ENCODE measurements at places on chromosomes 7 and 10.

- no peak for DNase-seq
These were observed 51.4 kb downstream of the CHRM2 start for GRCh38 chr7:136919820-136920219.

DNA sequence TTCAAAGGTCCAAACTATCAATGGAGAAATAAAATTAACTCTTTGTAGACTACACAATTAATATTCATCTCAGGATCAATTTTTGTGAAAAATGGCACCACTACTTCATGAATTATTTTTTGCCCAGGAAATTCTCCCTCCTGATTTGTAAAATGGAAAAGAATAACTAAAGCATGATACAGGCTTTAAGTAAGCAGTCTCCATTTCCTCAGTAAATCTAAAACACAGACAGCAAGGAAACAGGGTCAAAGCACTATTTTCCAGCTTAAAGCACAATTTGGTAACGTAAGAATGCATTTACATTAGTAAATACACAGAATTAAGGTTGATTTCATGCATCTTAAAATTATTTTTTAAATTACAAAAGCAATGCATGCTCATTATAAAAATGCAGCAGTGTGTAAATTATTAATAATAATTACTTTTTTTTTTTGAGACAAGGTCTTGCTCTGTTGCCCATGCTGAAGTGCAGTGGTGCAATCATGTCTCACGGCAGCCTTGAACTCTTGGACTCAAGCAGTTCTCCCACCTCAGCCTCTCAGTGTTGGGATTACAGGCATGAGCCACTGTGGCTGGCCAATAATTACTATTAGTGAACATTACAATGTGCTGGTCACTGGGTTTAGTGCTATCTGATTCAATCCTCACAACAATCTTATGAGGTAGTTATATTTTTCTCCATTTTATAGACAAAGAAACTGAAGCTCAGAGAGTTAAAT, 26.1 kb upstream of the VCL start:
- no peak for DNase-seq

GRCh38 chr10:128804411-128804810, 662.6 kb upstream of the MGMT start:
- DNase-seq = no peak

DNA sequence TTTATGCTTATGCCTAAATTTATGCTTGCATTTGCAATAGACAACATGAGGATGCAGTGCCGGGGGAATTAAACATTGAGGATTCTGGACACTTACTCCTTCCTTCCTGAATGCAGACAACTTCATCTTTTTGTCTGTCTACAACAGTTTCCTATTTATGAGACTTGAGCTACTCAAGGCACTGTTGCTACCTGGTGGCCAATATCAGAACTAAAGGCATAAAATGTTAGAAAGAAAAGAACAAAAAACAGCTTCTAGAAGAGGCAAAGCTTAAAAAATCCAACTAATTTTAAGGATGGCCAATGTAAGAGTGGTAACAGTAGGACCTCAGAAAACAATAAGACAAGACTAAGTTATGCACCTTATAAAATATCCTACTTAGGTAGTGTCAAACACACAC, 144.5 kb upstream of the PTN start:
- DNase-seq = no peak

GRCh38 chr10:104445359-104445758, 91.7 kb downstream of the CFAP58 start:
- DNase-seq = peak; percentile 62

- DNase-seq = no peak
These were observed 47.8 kb downstream of the CXCL12 start for GRCh38 chr10:44337081-44337480.

- DNase-seq = peak; percentile 93
These were observed 295.4 kb downstream of the PRPF18 start for GRCh38 chr10:13882119-13882711.

DNA sequence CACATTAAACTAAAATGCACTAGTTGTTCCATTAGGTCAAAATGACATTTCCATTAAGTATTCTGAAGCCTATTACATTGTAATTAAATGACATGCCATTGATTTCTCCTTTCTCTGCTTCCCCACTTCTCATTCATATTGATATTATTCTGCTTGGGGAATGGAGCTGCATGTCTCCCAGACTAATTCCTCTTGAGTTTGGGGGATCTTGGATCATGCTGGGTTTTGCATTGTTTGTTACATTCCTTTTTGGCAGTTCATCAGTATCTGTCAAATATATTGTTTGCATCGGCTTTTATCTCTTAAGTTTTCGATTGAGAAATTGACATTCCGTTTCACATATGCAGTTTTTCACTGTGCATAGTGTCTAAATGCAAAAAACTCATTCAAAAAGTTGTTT, 65.1 kb upstream of the CYP26C1 start:
- DNase-seq = no peak

DNA sequence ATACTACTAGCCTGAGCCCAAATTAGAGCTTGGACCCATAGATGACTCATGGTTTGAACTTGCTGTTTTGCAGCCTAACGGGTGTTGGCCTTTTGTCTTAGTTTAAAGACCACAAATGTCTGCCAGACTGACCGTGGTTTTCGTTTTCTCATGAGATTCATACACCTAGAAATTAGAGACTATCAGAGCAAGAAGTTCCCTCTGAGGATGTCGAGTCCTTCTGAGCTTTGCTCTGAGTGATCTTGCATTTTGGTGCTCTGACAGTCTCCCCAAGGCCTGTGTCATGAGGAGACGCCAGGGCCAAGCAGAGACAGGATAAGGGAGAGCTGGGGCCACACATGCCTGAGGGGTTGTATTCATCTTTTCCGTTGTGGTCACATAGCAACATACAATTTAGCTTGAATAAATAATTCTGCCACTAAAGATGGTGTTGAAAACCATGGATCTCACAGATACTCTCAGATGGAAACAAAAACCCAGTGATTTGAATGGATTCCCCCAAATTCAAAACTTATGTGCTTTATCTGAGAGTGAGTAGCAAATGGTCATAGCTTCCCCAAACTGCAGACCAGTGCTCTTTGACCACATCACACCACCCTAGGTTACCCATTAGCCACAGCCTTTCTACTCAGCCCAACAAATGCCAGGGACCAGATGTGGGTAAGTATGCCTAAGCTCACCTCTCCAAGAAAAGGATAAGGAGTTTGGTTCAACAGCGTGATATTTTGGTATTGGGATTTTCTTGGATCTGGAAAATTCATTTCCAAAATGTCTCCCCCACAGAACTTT, 762.0 kb upstream of the IGFBP3 start:
- no peak for DNase-seq

DNA sequence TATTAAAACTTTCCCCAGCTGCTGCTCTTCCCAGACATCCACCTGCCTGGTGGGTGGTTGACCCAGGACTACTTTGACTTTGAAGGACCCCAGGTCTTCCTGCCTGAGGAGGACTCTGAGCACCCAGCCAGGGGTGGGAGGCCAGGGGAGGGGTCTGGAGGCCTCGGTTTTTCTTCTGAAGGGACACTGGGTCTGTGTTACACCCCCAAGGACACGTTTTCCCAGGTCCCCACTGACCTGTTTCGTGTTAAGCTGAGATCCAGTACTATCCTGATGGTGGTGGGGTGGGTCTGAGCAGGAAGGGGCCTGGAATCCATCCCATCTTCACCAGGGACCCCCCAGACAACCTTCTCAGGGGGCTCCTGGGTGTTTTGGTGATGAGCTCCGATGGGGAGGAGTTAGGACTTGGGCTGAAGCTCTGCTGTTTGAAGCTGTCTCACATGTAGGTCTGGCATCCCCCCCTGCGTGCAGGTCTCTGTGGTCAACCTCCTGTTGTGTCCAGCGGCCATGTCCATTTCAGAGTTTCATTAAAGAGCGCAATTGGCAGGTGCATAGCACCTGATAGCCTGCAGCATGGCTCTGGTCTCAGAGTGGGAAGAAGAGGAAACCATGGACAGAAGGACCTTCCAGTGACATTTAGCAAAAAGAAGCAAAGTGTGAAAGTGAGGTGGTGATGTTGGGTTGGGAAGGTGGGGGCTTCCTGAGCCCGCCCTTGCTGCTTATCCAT, 3.5 kb downstream of the JAKMIP3 start:
- no peak for DNase-seq

GRCh38 chr7:1197997-1198625, 34.6 kb upstream of the UNCX start:
- DNase-seq = peak; percentile 36

DNA sequence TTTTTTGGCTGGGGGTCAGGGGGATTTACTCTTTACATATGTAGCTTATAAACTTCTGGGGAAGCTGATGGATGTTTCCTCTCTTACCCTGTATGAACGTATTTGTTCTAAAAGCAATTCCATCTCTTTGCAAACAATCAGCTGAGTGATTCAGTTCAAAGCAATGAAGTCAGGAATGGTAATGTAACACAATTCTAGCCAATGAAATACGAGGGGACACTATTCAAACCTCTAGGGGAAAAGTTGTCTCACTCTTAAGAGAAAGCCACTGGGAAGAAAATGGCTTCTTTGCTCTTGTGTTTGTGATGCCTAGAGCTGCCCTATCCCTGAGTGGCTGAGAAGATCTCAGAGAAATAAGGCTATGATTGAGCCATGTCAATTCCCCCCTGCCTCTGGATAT, 134.8 kb upstream of the SEMA3C start:
- no peak for DNase-seq

- DNase-seq = no peak
These were observed 1214.9 kb downstream of the XPNPEP1 start for GRCh38 chr10:108708363-108708762.

DNA sequence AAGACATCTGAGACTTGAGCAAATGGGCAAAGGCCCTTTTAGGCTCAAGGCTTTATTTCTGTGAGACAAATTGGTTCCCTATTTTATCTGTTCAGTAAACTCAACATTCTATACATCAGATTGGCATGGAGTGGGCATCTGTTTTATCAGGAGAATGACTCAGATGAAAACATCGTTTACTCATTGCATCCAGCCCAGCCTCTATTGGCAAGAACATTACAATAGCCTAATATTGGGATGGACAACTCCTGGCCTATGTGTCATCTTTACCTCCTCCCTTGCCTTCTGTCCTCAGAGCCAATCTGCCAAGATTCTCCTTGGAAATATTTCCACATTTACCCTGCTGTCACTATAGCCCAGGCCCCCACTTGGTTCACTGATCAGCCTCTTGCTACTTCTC, 5.5 kb upstream of the BLNK start:
- DNase-seq = no peak

- DNase-seq = no peak
These were observed 13.7 kb downstream of the THSD7A start for GRCh38 chr7:11818281-11818680.

DNA sequence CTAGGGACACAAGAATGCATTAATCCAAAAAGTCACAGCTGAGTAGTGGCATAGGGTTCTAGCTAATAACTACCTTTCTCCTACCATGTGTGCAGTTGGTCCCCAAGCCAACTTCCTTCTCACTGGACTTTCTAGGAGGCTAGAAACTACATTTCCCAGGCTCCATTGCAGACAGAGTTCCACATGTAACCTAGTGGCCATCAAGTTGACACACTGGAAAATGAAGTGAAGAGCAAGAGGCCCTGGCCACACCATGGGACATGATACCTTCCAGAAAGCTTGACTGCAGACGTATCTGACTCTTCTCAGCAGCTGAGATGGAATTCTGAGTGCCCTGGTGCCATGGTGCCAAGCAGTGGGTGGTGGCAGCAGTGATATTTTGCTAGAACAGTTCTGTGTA, 49.8 kb upstream of the TMEM273 start:
- no peak for DNase-seq

DNA sequence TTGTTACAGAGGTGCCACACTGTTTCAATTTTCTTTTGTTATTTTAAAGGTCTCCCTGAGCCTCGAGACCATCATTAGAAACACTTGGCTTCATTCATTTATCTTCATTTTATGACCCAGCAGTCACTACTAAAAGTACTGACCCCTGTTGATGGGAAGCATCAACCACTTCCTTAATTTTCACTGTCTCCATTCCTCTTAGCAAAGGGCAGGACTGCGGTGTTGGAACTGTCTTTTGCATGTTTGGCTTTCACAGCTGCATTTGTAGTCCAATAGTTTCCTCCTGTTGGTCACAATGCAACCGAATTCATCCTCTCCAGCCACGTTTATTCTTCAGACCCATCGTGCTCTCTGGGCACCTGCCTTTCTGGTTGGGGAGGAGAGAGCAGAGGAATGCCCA, 46.7 kb upstream of the PDZD8 start:
- no peak for DNase-seq

GRCh38 chr10:44240584-44241205, 144.2 kb downstream of the CXCL12 start:
- DNase-seq = no peak

DNA sequence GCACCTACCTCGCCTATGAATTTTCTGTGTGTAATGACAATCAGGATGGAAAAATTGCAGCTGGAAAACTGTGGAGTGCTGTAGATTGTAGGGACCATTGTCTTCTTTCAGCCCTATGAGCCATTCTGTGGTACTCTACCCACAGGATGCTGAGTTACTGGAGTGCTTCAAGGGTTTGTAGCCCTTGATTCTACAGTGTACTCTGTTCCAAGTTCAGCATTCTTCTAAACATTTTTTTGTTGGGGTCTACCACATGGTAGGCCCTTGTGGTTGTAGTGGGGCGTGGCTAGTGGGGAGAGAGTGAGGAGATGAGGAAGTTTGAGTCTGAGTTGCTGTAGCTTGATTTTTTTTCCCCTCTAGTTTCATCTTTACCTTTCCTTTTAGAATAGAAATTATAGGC, 33.5 kb downstream of the REEP3 start:
- peak; percentile 81 for DNase-seq

- DNase-seq = peak; percentile 37
These were observed 114.5 kb downstream of the HIP1 start for GRCh38 chr7:75624134-75624832.

DNA sequence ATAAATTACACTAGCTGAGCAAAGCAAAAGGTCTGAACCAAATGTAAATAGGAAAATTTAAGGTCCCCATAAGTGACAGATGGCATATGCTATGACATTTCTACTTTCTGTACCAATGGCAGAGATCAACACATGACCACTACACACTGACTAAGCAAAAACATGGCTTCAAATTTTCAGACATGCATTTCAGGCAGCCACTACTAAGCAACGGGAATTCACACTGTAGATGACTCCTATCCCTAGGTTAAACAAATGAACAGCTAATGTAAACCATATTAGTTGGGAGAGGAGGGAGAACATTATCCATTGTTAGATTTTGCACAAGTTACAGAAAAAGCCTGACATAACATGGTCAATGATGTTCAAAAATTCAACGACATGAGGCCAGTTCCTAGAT, 11.4 kb upstream of the KIF20B start:
- no peak for DNase-seq

DNA sequence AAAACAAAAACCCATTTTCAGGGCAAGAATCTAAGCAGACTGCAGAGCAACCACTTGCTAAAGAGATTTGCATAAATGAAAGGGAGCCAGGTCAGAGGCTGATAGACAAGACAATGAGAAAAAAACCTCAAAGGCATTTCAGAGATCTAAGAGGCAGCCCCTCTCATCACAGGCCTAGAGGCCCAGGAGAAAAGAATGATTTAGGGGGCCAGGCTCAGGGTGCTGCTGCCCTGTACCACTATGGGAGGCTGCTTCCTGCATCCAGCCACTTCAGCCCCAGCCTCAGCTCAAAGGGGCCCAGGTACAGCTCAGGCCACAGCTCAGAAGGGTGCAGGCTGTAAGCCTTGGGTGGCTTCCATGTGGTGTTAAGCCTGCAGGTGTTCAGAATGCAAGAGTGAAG, 3.7 kb upstream of the DNAJC12 start:
- no peak for DNase-seq
